Left lobe of liver (tissue), 2 donors: ENCODE measurements at places on chromosomes 1 and 21.

GRCh38 chr1:242788771-242789170 lies 264.3 kb upstream of the PLD5 start:
- DNase-seq = no peak

DNA sequence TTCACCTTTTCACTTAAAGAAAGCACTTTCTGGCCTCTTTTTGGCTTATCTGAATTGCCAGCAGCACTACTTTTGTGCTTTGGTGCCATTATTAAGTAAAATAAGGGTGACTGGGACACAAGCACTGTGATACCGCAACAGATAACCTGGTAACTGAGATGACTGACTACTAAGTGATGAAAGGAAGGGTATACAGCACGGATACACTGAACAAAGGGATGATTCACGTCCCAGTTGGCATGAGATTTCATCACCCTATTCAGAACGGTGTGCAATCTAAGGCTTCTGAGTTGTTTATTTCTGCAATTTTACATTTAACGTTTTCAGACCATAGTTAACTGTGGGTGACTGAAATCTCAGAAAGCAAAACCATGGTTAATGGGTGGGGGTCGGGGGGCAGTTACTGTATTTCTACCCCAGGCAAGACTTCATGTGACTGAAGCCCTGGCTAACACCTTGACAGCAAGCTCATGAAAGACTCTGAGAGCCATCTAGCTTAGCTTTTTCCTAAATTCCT lies 102.8 kb downstream of the CLIC6 start:
- no peak for DNase-seq

DNA sequence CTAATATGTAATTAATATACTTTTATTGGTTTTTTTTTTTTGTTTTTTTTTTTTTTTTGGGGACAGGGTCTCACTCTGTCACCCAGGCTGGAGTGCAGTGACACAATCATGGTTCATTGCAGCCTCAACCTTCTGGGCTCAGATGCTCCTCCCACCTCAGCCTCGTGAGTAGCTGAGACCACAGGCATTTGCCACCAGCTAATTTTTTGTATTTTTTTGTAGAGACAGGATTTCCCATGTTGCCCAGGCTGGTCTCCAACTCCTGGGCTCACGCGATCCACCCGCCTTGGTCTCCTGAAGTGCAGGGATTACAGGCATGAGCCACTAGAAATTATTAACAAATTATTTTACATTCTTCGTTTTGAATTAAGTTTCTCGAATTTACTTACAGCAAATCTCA lies 16.8 kb upstream of the POGZ start:
- no peak for DNase-seq

DNA sequence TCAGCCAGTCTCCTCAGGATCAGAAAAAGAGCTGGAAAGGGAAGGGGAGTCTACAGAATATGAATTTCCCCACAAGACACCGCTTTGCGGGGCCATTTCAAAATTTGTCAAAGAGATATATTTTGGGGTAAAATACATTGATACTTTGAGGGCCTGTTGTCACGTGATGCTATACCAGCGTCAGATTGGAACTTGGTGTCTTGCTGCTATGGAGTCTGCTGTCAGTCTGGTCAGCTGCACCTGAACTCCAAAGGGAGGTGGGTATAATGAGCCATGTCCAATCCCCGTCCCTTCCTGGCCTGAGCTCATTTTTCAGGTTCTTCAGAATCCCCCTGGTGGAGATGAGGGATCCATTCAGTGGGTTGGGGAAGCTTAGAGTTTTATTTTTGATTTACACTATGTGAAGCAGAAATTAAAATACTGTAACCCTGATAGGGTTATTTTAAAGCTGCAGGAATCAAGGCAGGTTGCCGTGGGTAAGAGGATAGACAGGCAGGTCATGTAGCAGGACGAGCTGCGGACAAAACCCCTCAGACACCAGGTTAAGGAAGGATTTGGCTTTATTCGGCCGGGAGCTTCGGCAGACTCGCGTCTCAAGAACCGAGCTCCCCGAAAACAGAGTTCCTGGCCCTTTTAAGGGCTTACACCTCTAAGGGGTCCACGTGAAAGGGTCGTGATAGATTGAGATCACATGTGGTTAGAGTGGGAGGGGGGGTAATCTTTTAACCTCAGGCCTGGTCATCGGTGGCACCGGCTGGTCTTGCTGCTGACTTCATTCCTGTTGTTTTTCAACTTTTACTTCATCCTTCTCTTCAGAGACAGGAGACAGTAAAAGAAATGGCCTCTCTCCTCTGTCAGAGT lies 2.2 kb upstream of the POFUT2 start:
- peak; percentile 35 for DNase-seq

DNA sequence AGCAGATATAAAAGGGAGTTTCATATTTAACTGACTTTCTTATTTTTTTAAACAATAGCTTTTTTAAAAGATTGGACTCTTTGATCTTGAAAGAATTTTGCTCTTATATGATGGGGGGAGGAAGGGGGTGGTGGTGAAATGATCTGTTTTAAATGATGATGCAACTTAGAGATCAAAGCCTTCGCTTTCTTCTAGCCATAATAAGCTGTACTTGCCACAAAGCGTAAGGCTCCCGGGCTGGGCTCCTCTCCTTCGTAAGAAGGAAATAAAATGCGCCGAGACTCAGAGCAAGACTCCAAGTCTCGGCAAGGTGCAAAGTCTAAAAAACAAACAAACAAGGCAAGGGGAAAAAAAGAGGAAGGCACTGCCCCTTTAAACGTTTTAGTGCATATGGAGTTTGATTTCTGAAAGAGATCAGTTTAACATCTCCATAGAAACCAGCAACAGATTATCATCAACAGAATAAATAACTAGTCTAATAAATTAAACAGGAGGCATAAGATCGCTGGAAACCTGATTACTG lies 3.3 kb downstream of the CASZ1 start:
- no peak for DNase-seq

GRCh38 chr1:95111014-95111413 lies 6.1 kb upstream of the TLCD4 start:
- no peak for DNase-seq

GRCh38 chr1:119391749-119392148 lies 23.2 kb downstream of the HAO2 start:
- no peak for DNase-seq

- no peak for DNase-seq
Measured at GRCh38 chr1:243883551-243883950, 33.5 kb upstream of the AKT3 start.

DNA sequence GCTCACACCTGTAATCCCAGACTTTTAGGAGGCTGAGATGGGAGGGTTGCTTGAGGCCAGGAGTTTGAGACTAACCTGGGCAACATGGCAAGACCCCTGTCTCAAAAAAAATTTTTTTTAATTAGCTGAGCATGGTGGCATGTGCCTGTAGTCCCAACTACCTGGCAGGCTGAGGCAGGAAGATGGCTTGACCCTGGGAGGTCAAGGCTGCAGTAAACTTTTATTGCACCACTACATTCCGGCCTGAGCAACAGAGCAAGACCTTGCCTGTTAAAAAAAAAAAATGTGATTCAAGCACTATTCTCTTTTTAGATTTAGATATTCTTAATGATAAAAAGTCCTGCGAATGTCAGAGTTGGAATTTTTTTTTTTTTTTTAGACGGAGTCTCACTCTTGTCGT lies 102.5 kb upstream of the L1TD1 start:
- DNase-seq = no peak

GRCh38 chr1:43880604-43881003 lies 53.0 kb upstream of the ARTN start:
- no peak for DNase-seq

DNA sequence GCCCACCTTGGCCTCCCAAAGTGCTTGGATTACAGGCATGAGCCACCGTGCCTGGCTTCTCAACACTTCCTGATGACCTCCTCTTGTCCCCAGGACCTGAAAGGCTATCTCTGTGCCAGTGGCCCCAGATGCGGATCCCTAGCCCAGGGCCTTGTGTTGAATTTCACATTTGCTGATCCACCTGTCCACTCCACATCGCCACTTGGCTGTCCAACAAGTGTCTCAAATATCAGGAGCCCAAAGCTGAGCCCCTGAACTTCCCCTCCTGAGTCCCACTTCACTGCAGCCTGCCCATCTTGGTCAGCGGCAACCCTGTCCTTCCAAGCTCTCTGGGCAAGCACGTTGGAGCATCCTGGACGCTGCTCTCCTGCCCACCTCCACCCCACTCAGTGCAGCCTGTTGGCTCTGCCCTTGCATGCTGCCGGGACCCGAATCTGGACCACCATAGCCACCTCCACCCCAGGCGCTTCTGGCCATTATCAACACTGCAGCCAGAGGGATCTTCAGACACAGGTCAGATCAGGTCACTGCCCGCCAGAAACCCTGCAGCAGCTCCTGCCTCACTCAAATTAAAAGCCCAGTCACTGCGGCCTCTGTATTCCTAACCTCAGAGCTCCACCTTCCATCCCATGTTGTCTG lies 352.5 kb upstream of the VAMP3 start:
- peak; percentile 19 for DNase-seq

DNA sequence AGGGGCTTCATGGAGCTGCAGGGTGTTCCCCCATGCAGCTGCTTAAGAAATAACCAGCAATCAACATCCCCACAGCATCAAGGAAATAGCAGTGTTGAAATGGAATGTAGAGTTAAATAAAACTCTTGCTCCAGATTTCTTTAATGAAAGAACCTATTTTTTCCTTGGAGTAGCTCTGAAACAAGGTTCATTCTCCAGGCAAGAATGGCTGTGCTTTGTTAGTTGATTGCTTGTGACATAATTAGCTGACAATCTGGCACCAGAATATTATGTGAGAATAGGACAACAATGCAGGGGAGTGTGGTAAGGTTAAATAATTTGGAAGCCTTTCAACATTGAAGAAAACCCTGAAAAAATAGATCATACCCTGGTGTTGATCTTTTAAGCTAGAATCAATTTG lies 254.2 kb upstream of the RRP15 start:
- no peak for DNase-seq

DNA sequence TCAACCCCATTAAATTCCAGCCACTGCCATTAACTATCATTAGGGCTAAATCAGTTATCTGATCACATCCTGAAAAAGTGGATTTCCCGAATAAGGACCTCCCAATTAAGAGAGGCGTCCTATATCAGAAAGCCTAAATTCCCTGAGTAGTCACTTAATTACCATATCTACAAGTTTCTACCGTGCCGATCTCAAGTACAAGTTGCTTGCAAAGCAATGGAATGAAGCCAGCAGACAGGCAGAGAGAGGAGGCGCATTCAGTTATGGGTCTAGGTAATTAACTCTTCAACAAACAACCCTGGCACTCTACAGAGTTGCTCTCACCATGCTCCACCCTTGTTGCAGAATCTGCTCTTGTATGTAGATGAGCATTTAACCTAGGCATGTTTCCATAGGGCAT lies 494.6 kb upstream of the RUNX1 start:
- no peak for DNase-seq

- no peak for DNase-seq
Measured at GRCh38 chr1:8075511-8076051, 49.5 kb upstream of the ERRFI1 start.

GRCh38 chr1:187665483-187665882 lies 836.7 kb downstream of the PLA2G4A start:
- DNase-seq = no peak

DNA sequence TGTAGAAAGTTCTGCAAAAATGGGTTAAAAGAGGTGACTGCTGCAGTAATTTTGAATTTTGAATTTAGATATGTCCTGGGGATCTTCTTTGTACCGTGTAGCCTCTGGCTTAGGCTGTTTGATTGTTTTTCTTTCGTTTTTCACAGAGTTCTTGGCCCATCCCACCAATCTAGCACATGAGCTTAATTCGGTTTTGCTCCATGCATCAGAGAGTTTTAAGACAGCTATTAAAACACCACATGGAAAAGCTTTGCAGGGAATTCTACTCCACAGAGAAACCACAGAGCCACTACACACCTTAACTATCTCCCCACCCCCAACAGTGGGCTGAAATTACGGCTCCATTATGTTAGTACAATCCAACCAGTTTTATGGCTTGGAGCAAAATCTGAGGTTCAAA lies 25.5 kb downstream of the SPAG17 start:
- DNase-seq = no peak

- no peak for DNase-seq
Measured at GRCh38 chr1:162040657-162041056, 17.0 kb upstream of the OLFML2B start.

- DNase-seq = no peak
Measured at GRCh38 chr21:41365377-41366107, 3.7 kb downstream of the MX2 start.

DNA sequence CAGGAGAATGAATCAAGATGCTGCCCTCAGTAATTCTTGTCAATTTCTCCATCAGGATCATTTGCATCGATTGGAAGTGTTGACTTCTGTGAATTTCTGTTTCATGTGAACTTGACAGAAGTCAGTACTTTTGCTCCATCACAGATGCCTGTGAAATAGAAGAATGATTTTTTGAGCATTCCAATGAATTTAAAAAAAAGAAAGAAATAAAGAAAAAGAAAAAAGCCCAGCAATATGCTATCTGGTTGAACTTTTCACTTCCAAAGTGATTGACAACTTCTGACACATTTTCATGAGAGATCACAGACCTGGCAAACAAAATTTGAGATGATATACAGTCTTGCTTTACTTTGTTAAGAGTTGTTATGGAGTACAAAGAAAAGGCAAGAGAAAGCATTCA lies 175.3 kb downstream of the RWDD3 start:
- no peak for DNase-seq

DNA sequence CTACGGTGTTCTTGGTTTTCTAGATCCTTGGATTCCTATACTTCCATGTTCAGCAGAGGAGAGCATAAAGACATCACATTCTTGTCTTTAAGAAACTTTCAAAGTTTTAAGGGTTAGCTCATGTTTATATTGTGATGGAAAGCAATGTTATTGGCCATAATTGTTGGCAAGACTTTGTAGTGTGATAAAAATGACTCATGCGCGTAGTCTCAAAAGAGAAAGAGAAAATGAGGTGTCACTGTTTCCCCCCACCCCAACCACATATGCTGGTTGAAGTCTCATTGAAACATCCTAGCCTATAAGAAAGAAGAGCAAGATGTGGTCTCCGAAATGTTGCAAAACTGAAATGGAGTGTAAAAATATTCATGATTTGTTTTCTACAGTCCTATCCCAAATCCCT lies 348.8 kb downstream of the PTBP2 start:
- DNase-seq = no peak

DNA sequence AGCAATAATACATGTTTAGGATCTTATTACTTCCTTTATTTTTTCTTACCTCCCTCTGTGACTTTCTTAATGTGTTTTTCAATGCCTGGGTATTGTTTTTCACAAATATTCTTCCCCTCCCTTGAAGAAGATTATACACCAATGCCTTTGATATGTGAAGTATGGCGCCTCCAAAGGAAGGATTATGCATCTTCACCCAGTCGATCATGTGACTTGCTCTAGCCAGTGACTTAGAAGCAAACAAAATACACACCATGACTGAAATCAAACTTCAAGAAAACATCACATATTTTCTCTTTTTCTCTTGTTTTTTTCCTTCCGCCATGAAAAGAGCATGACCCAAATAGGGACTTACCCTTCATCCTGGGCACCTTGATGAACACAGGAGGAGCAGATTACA lies 297.1 kb downstream of the NCAM2 start:
- no peak for DNase-seq

DNA sequence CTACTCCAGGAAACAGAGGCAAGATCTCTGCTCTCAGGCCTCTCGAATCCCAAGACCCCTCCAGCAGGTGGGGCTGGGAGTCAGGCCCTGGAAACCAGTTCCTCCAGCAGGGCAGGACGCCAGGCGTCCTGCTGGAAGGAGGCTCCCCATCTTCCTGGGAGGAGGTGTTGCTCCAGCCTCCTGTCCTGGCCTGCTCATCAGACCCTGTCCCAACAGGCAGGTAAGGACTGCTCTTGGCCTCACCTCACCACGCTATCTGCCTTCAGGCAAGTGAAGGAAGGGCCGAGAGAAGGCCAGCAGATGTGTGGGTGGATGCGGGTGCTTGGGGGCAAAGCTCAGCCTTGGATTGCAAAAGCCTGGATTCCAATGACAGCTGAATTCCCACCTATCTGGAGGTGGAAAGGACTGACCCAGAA lies 82.9 kb downstream of the SSBP3 start:
- DNase-seq = peak; percentile 60
